ENCODE measurements at places on chromosomes 6 and 20.
A peak's percentile ranks its signal among the peaks of the same experiment; 100 is the strongest.

DNA sequence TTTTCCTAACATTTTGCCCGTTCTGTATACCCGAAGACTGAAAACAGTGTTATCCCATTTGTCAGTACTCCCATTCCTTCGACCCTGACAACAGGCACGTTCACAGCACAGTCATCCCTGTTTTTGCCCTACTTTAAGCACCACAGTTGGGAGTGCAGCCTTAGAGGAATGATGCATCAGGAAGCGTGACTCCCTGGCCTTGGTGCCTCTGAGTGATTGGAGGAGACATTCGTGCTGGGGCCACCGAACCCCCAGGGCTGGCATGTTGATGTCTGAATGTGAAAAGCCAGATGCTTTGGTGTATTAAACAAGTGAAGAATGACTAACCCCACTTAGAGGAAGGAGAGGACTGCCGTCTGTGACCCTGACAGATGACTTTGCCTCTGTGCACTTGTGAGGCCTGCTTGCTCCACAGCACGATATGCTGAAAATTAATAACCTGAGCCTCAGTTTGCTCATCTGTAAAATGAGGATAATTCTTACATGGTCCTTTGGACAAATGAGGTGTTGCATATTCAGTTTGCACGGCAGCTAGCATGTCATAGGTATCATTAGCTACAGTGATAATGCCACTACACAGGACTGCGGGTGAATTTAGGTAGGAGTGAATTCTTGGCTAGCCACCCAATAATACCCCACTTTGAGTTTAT, 36.0 kb downstream of the STK35 start:
- H3K36me3 ChIP-seq, result no peaks in the 10 kb centered on the region
- no peak overlapping the region for H3K27ac ChIP-seq
- H3K27me3 ChIP-seq, result no peaks in the 10 kb centered on the region
- H3K4me1 ChIP-seq, result peaks cover 47% of the 10 kb centered on the region
- DNase-seq, result no peak

DNA sequence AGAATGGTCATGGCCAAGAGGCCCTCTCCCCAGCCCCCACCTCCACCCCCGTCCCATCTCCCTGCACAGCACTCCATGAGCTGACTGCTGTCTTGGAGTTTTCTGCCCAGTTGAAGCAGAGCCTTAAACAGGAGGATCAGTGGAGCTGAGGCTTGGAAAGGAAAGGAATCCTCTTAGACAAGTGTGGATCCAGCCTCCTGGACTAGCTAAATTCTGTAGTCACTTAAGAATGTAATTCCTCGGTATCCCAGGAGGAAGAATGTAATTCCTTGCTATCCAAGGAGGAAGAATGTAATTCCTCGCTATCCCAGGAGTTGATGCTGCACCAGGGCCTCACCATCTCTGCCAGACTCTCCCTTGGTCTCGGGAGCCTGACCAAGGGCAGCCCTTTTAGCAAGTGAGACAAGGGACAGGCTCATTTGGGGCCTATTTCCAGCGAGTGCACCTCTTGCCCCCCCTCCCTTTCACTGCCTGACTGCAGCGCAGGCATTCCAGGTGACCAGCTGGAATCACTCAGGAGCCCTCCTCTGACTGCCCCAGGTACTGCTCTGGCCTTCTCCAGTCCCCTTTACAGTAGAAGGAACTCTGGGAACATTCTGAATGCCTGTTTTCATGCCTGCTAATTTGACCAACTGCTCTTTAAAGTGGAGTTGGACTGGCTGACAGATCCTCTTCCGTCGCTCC, 76.2 kb downstream of the TCP11 start:
- peaks cover 7% of the 10 kb centered on the region for H3K4me1 ChIP-seq
- DNase-seq, result peak; percentile 28
- no peaks in the 10 kb centered on the region for H3K27me3 ChIP-seq
- H3K4me3 ChIP-seq, result no peak overlapping the region

- no peaks in the 10 kb centered on the region for H3K36me3 ChIP-seq
- no peak overlapping the region for H3K4me3 ChIP-seq
- DNase-seq, result no peak
- H3K4me1 ChIP-seq, result no peaks in the 10 kb centered on the region
- peaks cover 5% of the 10 kb centered on the region for H3K27me3 ChIP-seq
- no peak overlapping the region for H3K27ac ChIP-seq
These were observed 27.3 kb upstream of the FOXA2 start for GRCh38 chr20:22611636-22612035.

DNA sequence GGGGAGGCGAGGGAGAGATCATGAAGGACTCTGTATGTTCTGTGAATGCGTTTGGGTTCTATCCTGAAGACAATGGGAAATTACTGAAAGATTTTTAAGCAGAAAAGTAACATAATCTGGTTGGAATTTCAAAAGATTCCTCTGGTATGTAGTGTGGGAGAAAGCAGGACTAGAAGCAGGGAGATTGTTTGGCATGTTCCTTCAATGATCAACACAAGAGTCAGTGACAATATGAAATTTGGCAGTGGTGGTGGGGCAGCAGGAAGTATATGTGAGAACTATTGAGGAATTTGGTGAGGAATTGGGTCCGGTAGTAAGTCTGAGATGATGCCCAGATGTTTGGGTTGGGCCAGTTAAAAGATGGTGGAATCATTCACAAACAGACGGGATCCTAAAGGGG, 348.7 kb downstream of the CD83 start:
- H3K27me3 ChIP-seq, result no peaks in the 10 kb centered on the region
- H3K4me1 ChIP-seq, result no peaks in the 10 kb centered on the region
- H3K27ac ChIP-seq, result no peak overlapping the region
- DNase-seq, result no peak

DNA sequence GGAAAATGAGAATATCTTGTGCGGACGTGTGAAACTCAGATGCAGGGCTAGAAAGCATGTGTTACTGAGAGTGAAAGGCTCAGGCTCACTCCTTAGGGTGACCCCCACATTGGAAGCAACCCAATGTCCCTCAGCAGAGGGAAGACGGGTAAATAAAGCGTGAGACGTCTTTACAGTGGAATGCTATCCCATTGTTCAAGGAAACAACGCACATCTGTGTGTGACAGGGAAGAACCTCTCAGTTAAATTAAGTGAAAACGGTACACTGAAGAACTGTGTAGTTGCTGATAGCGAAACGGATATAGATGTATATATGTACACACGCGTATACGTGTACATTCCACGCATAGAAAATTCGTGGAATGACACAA, 839 bp downstream of the HNF4A start:
- H3K4me1 ChIP-seq, result peaks cover 6% of the 10 kb centered on the region
- H3K27ac ChIP-seq, result no peak overlapping the region
- no peaks in the 10 kb centered on the region for H3K36me3 ChIP-seq
- no peak overlapping the region for H3K4me3 ChIP-seq

All from lower lobe of right lung (tissue), 2 donors.